Coronary artery (tissue), 2 donors: ENCODE measurements at places on chromosomes 4 and X.

GRCh38 chrX:137198040-137198439 is 164.2 kb upstream of the GPR101 start:
- no peak for DNase-seq

- no peak for DNase-seq
These were observed 59.3 kb upstream of the UBQLN2 start for GRCh38 chrX:56503941-56504673.

- no peak for DNase-seq
These were observed 10.0 kb upstream of the ADD1 start for GRCh38 chr4:2833671-2834000.

- DNase-seq: no peak
These were observed 89.9 kb downstream of the SPCS3 start for GRCh38 chr4:176409627-176410026.

DNA sequence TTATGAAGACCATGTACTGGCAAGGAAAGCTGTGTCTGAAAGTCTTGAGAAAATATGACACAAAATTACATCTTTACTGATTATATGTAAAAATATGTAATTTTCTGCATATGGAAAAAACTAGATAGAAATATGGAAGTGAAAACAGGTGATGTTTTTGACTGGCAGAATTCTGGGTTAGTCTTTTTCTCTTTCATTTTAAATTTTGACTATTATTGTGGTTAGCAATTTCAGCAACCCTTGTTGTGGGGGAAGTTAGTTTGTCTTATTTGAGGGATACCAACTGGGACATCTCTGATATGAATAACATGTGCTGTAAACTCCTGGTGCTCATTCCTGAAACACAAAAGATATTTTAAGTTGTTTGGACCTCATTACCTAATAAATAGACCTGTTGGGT is 49.9 kb upstream of the CPEB2 start:
- no peak for DNase-seq

DNA sequence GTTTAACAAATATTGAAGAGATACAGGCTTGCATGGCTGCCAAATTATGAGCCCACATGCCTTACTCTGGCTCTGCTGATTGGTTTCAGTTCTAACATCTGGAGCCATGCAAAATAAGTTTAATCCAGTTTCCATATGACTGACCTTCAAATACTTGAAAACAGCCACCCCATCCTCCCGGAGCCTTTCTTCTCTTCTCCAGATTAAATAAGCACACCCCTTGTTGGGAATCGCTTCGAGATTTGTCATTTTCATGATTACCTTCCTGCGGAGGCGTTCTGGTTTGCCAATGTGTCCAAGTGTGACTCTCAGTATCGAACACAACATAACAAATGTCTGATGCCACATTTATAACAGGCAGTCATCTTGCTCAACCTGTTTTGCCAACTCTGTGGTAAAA is 101.6 kb upstream of the JADE1 start:
- DNase-seq: no peak

GRCh38 chr4:147093206-147093605 is 147.5 kb upstream of the TTC29 start:
- DNase-seq: no peak

DNA sequence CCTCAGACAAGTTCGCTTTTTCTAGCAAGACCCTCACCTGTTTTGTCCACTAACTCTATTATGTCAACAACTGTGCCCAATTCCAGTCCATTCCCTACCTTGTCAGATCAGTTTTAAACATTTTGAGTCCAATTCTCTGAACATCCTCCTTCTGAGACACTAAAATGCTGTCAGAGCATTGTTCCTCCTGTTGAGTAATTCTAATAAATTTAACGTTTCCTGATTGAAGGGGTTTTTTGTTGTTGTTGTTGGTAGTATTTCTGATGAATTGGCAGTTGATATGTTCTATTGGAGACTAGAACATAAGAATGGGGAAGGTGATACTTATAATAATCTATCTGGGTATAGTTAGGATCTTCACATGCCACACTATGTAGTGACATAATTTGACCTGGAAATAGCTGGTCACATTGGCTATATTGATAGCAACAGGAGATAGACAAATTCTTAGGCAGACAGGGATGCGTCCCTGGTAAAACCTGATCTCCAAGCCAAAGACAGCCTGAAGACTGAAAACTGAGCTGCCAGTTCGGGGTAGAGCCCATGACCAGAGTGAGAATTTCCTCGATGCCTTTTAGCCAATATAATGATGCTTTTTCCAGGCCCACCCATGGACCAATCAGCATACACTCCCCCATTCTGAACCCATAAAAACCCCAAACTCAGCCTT is 12.4 kb upstream of the CXCL2 start:
- DNase-seq: no peak

GRCh38 chr4:821181-821591 is 4.7 kb downstream of the CPLX1 start:
- peak; percentile 64 for DNase-seq

DNA sequence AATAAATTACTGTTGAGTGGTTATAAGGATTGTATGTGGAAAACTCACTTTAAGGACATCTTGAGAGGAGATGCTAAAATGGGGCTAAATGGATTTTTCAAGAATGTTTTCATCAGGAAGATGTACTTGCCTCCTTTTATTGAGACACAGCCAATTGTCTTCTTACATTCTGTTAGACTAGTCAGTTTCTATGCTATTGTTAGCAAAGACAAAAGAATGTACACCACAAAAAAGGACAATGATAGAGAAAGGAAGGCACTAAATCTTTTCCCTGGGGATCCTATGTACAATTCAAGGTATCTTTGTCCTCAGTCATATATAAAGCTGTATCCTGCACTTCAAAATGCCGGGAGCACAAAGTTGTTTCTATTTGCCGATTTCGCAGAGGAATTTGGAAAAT is 42.6 kb downstream of the TMA16 start:
- DNase-seq: no peak

DNA sequence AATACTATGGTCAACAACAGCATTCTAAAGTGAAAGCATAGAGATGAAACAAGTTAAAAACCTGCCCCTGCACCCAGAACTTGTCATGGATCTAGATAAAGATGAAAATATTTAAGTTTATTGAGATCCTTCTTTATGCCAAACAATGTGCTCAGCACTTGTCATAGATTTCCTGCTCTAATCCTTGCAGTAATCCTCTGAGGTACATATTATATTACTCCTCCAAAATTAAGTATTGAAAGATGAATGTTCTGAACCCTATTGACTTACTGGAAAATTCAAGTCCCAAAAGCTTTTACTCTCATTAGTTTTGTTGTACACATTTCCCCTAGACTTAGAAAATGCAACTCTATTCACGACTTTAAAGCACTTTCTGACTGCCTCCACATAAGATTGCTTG is 35.6 kb downstream of the CAMK2D start:
- no peak for DNase-seq
